ENCODE measurements at places on chromosomes 2 and 18. TPM values are rescaled to one million over a fixed set of nuclear protein-coding genes. Genes with fewer than 3 reads are reported as not detected.

DNA sequence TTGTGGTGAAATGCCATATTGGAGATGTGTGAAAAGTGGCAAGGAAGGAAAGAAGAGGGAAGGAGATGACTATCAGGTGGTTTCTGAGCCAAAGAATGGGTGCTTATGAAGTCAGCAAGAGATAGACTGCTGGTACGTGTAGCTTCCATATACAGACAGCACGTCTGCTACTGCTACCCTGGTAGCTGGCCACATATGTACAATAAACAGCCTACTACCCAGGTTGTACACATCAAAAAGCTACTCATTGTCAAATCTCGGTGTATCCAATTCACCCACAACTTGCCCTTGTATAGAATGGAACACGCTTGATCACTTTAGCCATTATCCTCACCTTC lies 761.8 kb downstream of the LRRTM4 start:
- DNase-seq, result no peak

- no peak for DNase-seq
Observed at GRCh38 chr18:77072566-77072965, 60.0 kb downstream of the MBP start.

- DNase-seq, result peak; percentile 38
Observed at GRCh38 chr2:144456680-144457079, 63.2 kb downstream of the ZEB2 start.

- DNase-seq, result no peak
Observed at GRCh38 chr2:111204706-111205105, 84.0 kb downstream of the BCL2L11 start.

DNA sequence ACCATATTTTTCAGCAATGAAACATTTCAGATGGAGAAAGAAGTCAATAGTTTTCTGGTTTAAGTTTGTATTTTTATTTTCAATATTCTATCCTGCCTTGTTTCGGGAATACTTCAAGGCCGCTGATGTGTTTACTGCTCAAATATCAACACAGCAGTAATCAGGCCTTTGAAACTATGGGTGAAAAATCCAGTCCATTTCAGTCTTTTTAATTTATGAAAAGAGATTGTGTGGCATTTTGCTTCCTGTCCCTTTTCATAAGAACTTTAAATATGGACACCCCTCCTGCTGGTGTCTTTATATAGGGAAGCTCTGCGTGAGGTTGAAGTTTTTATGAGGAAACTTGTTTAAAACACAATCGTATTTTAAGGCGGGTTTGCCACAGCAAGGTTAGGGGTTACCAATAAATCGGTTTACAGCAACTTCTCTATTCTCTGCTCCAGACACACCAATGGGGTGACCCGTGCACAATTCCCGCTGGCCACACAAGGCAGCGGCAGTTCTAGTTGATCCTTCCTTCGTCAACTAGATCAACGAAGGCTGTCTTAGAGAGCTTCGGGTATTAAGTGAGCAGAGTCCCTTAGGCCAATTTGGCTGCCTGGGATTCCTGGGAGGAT lies 1.2 kb upstream of the TANC1 start:
- no peak for DNase-seq

Gene SALL3
- total RNA-seq, result not detected
